Omental fat pad (tissue), 4 donors: ENCODE measurements at places on chromosomes 6 and 20. TPM values are rescaled to one million over a fixed set of nuclear protein-coding genes. Genes with fewer than 3 reads are reported as not detected.

- DNase-seq, result no peak
Observed at GRCh38 chr6:33610067-33610466, 11.1 kb upstream of the ITPR3 start.

GRCh38 chr20:49660912-49661311, 52.8 kb downstream of the B4GALT5 start:
- DNase-seq, result no peak

- DNase-seq, result no peak
Observed at GRCh38 chr6:97423190-97423589, 140.2 kb upstream of the MMS22L start.

- DNase-seq, result no peak
Observed at GRCh38 chr20:33672426-33673113, 1.7 kb downstream of the NECAB3 start.

- no peak for DNase-seq
Observed at GRCh38 chr6:144594585-144594984, 309.4 kb downstream of the UTRN start.

- no peak for DNase-seq
Observed at GRCh38 chr6:79989641-79990040, 14.8 kb upstream of the TTK start.

DNA sequence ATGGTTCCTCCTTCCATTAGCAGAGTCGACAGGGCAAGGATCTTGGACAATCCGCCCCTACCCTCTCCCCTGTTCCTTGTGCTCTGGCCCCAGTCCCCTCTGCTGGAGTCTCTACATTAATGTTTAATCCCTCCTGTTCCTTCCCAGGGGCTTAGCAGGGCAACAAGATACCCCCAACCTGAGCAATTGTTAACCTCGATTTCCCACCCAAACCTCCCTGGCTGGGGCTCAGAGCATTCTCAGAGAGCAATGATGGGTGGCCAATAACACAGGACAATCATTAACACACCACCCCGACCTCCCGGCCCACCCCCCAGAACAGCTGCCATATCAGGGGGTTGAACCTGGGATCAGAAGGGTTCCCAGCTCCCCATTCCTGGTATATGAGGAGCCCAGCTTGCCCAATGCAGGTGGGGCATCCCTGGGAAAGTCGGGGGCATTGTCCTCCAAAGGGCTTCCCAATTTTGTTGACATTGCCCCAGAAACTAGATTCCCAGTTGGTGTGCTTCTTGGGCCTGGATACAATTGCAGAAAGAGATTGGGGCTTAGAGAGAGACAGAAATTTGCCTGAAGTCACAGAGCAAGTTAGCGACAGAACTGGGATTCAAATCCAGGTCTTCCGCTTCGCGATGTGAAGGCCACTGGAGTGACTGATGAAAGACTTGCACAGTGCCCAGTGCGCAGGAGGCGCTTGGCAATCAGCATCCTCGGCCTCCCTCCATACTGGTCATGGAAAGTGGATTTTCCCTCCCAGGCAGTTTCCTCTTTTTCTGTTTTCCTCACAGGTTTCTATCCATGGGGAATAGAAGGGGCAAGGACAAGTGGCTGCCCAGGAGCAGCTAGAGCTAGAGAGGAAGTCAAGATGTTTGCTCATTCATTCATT, 59.6 kb upstream of the TTPAL start:
- no peak for DNase-seq

GRCh38 chr20:24318569-24319352, 150.7 kb upstream of the SYNDIG1 start:
- DNase-seq, result no peak

Gene MOXD1
- 1.6 TPM for total RNA-seq

Gene ABHD16B
- not detected for total RNA-seq
